NCI-H2081 treated with DMSO at 0.1 percent for 48 hours (cell line): ENCODE measurements at places on chromosomes 6 and 20.

DNA sequence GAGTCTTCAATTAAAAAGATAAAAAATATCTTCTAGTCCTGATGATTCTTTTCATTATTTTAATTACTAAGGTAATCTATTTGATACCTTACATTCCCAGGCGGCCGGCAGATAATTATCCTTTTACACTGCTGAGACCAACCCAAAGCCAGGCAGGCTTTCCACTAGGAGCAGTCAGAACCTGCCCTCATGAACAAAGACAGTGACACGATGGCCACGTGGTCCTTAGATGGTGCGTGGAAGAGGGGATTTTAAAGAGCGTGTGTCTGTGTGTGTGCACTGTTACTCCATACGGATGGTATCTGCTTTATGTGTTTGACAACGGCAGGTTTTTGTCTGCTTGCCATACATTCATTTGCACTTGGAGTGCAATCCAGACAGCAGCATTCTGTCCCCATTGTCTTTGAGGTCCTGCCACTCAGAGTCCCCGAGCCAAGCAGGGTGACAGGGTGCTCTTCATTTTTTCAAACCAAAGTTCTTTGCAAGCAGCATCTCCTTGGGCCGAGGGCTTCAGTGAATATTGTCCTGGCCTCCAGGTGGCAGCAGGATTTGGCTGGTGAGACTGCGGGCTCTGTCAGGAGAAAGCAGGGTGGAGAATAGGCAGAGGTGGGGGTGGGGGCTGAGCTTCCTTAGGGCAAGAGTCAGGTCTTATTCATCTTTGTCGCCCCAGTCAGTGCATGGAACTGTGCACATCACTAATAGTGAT lies 260.5 kb downstream of the NRN1 start:
- DNase-seq, result no peak

DNA sequence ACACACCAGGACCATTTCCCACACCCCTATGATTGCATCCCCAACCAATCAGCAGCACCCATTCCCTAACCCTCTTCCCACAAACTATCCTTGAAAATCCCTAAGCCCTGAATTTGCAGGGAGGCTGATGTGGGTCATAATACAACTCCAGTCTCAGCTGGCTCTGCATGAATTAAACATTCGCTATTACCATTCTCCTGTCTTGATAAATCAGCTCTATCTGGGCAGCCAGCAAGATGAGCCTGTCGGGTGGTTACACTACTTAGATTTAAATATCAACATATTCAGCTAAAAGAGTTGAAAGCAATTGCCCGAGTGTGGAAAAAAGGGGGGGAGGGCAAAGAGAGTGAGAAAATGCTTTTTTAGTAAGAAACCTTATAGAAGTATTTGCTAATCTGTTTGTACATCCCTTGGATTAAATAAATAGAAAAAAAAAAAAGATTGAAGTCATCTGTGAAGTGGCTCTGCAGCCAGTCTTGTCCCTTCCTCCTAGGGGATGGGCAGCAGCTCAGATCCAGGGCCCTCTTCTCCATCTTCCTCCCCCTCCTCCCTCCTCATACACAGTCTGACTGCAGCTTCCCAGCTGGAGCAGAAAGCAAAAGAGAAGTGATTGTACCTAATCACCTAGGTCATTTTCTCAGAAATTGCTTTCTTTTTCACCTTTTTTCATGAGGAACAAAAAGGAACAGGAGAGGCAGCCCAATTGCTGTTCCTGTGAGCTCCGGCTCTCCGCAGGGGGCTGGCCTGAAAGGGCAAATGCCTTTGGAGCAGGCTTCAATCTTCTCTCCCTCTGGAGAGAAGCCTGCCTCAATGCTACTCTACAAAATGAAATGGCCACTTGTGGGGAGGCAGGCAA lies 356.6 kb upstream of the SULF2 start:
- no peak for DNase-seq

DNA sequence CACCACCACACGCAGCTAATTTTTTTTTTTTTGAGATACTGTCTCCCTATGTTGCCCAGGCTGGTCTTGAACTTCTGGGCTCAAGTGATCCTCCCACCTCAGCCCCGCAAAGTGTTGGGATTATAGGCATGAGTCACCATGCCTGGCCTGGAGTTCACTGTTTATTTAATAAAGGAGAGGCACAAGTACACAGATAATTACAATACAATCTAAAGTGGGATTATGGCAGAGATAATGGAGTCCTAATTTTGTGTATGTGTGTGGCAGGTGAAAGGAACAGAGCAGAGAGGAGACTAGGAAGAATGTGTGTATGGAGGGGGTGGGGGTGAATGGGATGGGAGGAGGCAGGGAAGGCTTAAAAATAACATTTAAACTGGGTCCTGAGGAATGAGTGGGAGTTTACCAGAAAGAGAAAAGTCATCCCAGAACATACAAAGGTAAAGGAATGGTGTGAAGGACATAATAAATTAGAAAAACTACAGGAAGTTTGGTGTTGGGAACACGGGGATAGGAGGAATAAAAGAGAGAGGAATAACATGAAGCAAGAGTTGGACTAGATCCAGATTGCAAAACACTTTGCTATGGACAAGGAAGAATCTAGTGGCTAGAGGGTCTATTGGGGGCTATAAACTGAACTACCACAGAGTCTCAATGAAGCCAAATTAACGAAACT lies 4.4 kb downstream of the NCOA5 start:
- DNase-seq, result no peak

GRCh38 chr6:157139054-157139708 lies 184.1 kb downstream of the TMEM242 start:
- DNase-seq, result no peak

DNA sequence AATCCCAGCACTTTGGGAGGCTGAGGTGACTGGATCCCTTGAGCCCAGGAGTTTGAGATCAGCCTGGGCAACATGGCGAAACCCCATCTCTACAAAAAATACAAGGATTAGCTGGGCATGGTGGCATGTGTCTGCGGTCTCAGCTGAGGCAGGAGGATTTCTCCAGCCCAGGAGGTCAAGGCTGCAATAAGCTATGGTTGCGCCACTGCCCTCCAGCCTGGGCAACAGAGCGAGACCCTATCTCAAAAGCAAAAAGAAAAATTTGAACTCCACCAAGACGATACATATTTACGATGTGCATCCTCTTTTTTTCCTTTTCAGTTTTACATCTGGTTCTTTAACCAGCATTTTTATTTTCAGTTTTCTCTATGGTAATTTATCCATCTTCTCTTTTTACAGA lies 162.1 kb downstream of the JARID2 start:
- no peak for DNase-seq

- DNase-seq, result no peak
Measured at GRCh38 chr6:45566882-45567281, 189.1 kb upstream of the SUPT3H start.
